ENCODE measurements at places on chromosomes 3 and 15. TPM values are rescaled to one million over a fixed set of nuclear protein-coding genes. Genes with fewer than 3 reads are reported as not detected.

Gene CPLX3
- not detected for total RNA-seq

Gene PIGZ
- 18.5 TPM for total RNA-seq

Gene SNTN
- total RNA-seq, result not detected

Gene HOMER2
- total RNA-seq, result 5.1 TPM

Gene ZNF501
- total RNA-seq, result 4.7 TPM

Gene ZNF502
- total RNA-seq, result 6.2 TPM

All from subcutaneous adipose tissue (tissue), 4 donors.